ENCODE measurements at places on chromosomes 7 and 10. TPM values are rescaled to one million over a fixed set of nuclear protein-coding genes. Genes with fewer than 3 reads are reported as not detected.

Gene DLX5
- total RNA-seq, result 1.1 TPM

Gene TMEM130
- 1.5 TPM for total RNA-seq

Gene FOXI2
- total RNA-seq, result 0.15 TPM

Gene STOX1
- total RNA-seq, result 10.1 TPM

Gene MSS51
- 4.1 TPM for total RNA-seq

Gene TSPAN15
- total RNA-seq, result 44.3 TPM
